ENCODE measurements at places on chromosomes 1 and 21.

- H3K36me3 ChIP-seq = no peaks in the 10 kb centered on the region
- H3K4me1 ChIP-seq = no peaks in the 10 kb centered on the region
- no peak overlapping the region for H3K27ac ChIP-seq
- peaks cover 23% of the 10 kb centered on the region for H3K27me3 ChIP-seq
- H3K4me3 ChIP-seq = no peak overlapping the region
Measured at GRCh38 chr1:3440711-3441409, 13.6 kb upstream of the ARHGEF16 start.

DNA sequence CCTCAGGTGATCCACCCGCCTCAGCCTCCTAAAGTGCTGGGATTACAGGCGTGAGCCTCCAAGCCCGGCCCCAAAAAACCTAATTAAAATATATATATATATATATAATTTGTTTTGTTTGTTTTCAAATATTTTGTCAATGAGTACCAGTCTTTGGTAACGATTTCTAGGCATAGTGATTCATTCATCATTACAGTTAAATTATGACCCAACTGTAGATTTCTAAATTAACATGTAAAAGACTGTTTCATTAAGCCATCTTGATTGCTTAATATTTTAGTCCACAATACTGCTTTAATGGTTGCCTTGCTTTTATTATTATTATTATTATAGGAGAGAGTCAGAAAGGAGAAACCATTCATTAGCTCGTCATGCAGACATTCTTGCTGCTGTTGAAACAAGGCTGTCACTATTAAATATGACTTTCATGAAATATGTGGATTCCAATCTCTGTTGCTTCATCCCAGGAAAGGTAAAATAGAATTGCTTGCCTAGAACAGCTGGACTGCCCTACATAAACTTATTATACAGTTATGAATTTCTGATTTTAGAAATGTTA, 19.9 kb downstream of the FBXO28 start:
- H3K4me3 ChIP-seq = no peak overlapping the region
- H3K27ac ChIP-seq = no peak overlapping the region
- H3K36me3 ChIP-seq = no peaks in the 10 kb centered on the region
- H3K4me1 ChIP-seq = no peaks in the 10 kb centered on the region

DNA sequence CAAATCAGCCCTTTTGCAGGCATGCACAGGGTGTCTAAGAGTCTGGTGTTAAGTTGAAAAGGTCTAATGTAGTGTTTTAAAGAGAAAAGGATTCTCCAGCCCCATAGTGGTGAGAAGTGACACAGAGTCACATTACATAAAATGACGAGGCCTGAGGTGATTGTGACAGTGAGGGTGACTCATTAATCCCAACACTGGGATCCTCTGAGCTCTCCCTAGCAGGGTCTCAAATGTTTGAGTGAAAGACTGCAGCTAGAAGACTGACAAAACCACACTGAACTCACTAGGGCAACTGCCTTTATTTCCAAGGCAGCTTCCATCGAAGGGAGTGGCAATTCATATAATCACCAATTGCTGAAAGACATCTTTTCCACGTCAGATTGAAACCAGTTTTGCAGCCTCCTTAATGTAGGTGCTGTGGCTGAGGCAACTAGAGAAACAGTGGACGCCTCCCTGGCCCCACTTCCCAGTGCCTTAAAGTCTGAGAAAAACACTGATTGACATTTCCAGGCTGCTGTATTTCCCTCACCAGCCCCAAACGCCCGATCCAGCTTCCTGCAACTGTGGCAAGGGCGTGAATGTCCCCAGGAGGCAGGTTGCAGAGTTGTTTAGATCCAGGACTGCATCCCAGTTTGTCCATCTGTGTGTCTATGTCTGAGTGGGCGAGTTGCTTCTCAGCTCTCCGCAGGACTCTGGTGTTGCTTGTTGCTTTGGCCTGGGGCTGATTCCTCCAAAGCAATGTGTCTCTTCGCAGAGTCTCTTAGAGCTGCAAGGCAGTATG, 81.4 kb downstream of the RUNX1 start:
- no peaks in the 10 kb centered on the region for H3K4me1 ChIP-seq
- H3K27me3 ChIP-seq = no peaks in the 10 kb centered on the region
- H3K36me3 ChIP-seq = no peaks in the 10 kb centered on the region
- no peak for DNase-seq

GRCh38 chr1:25800703-25801377, 847 bp downstream of the SELENON start:
- no peaks in the 10 kb centered on the region for H3K27me3 ChIP-seq
- H3K4me3 ChIP-seq = peak overlapping the region; percentile 75
- H3K36me3 ChIP-seq = no peaks in the 10 kb centered on the region
- H3K4me1 ChIP-seq = peaks cover 74% of the 10 kb centered on the region

DNA sequence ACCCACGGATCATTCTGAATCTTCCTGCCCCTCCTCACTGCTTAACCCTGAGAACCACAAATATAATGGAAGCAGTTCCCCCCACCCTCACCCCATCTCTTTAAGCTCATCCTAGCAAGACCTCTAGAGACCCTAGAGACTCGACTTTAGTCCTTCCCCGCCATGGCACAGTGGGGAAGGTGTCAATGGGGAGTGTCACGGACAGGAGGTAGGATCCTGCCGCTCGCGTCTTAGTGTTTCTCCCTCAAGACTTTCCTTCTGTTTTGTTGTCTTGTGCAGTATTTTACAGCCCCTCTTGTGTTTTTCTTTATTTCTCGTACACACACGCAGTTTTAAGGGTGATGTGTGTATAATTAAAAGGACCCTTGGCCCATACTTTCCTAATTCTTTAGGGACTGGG, 677 bp upstream of the PMF1 start:
- peak overlapping the region; percentile 74 for H3K4me3 ChIP-seq
- H3K27me3 ChIP-seq = no peaks in the 10 kb centered on the region
- H3K36me3 ChIP-seq = no peaks in the 10 kb centered on the region
- peaks cover 12% of the 10 kb centered on the region for H3K4me1 ChIP-seq

- no peaks in the 10 kb centered on the region for H3K27me3 ChIP-seq
- no peak overlapping the region for H3K4me3 ChIP-seq
- DNase-seq = no peak
- H3K27ac ChIP-seq = no peak overlapping the region
Measured at GRCh38 chr1:10776190-10776905, 20.1 kb downstream of the CASZ1 start.

DNA sequence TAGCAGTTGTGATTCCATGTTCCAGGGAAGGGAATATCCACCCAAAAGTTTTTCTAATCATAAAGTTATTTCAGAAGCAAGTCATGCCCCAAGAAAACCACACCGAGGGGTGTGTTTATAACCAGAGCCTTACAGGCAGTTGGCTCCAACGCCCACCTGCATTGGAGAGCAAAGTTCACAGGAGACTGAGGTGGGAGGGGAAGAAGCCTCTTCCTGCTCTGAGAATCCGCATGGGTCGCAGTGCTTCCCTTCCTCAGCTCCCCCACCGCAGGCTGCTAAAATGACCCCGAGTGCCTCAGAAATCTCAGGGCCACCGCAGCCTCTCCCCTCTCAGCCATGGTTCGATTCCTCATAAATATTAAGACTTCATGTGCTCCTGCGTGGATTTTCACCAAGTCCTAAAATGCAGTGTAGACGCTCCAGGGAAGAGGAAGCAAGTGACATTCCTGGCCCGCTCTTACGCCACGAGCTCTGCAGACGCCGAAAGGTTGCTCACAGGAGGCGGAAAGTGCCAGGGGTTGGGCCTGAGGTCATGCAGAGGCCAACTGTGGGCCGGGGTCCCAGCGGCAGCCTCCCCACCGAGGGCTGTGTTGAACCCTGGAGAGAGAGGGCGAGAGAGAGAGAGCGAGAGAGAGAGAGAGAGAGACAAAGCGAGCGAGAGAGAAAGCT, 13.4 kb upstream of the SPSB1 start:
- H3K27ac ChIP-seq = no peak overlapping the region
- no peaks in the 10 kb centered on the region for H3K27me3 ChIP-seq
- peaks cover 21% of the 10 kb centered on the region for H3K4me1 ChIP-seq
- H3K4me3 ChIP-seq = no peak overlapping the region
- H3K36me3 ChIP-seq = no peaks in the 10 kb centered on the region

DNA sequence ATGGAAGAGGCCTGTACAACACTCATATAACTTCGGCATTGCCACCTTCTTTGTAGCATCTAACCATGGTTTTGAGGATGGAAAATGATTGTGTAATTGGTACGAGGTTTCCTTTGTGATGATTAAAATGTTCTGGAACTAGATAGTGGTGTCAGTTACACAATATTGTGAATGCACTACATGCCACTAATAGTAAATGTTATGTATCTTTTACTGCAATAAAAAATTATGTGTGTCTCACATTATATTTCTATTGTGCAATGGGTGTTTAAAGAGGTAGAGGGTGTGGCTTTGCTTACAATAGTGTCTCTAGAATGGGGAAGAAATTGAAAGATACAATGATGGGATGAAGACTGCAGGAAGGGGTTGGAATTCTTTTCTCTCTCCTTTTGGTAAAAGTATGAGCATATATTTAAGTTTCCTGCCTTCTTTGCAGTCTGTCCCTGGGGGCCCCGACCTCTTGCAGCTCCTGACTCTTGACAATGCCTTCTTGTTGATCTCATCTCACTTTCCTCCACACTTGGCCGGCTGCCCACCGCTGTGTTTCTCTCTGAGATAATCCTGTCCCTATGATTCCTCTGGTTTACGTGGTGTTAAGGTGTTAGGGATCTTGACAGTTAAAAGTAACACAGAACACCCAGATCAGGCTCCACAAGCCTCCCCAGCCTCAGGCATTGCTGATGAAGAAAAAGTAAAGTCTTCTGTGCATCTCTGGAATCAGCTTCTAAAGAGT, 39.3 kb downstream of the MTARC1 start:
- H3K27ac ChIP-seq = no peak overlapping the region
- no peak for DNase-seq
- no peaks in the 10 kb centered on the region for H3K27me3 ChIP-seq

GRCh38 chr1:206021626-206022365, 1.9 kb downstream of the CTSE start:
- no peak overlapping the region for H3K27ac ChIP-seq
- H3K4me1 ChIP-seq = no peaks in the 10 kb centered on the region
- no peak overlapping the region for H3K4me3 ChIP-seq
- H3K36me3 ChIP-seq = no peaks in the 10 kb centered on the region
- no peaks in the 10 kb centered on the region for H3K27me3 ChIP-seq

GRCh38 chr1:203663294-203663693, 36.7 kb downstream of the ATP2B4 start:
- H3K27me3 ChIP-seq = no peaks in the 10 kb centered on the region
- peak; percentile 53 for DNase-seq
- H3K27ac ChIP-seq = peak overlapping the region; percentile 65
- H3K4me1 ChIP-seq = peaks cover 51% of the 10 kb centered on the region

DNA sequence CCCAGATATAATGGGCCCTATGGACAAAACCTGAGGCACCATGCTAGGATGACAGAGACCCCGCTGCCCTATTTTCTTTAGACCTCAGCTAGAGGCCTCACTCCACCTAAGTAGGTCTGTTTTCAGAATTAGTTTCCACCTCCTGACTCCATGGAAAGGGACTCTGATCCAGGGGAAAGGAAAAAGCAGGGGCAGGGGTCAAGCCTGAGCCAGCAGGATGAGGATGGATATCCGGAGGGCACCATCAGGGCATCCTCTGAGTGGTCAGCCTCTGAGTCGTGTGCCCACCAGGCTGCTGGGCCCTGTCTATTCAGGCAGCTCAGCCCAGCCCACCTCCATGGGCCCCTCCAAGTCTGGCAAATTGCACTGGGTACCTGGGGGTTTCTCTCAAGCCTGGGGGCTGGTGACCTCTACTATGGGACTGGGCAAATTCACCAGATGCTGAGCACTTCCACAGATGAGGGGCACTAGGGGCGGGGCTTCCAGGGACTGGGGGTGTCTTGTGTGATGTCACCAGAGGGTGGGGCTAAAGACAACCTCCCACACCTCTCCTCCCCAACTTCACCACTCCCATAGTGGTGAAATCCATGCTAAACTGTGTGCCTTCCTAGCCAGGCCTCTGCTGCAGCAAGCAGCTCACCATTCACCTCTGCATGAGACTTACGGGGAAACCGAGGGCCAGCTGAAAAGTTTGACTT, 5.5 kb downstream of the PAQR7 start:
- H3K4me3 ChIP-seq = no peak overlapping the region
- no peaks in the 10 kb centered on the region for H3K27me3 ChIP-seq
- peaks cover 4% of the 10 kb centered on the region for H3K4me1 ChIP-seq
- DNase-seq = no peak
- H3K27ac ChIP-seq = no peak overlapping the region
- H3K36me3 ChIP-seq = no peaks in the 10 kb centered on the region

DNA sequence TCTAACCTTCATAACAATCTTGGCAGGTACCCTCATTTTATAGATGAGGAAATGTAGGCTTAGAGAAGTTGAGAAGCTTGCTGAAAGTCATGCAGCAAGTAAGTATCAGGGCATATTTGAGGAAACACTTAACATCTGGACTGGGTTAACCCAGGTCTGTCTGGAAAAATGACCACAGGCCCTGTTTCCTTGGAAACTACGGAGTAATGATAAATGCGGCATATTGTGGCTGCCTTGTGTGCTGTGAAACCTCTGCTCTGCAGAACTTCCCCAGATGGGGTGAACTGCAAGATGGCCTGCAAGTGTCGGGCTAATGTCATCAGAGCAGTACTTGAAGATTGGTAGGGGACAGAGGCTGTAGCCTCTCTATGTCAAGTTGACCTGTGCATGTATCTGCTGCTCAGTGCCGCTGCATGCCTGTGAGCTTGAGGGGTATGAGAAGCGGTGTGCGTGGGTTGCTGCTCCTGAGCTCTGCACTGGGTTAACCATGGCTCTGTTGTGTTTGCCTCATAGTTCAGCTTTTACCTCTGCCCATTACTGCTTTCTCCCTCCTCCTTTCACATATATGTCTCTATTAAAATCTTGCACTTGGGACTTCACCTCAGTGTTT, 83.1 kb downstream of the WDR3 start:
- no peaks in the 10 kb centered on the region for H3K36me3 ChIP-seq
- no peak overlapping the region for H3K4me3 ChIP-seq
- no peak overlapping the region for H3K27ac ChIP-seq

DNA sequence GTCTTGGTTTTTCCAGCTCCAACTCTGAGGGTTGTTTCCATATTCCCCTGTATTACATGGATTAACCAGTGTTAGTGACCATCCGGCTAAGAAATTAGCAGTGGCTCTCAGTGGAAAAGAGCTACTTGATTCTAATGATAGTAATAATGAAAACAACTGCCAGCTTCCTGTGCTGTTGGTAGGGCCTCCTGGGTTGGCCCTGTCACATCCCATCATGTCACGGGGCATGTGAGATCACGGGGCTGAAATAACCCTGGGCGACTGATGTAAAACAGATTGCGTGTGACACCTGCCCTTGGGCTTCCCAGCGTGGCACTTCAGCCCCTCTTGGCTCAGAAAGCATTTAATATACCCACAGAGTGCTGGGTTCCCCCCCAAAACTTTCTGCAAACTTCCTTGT, 149.0 kb downstream of the ROR1 start:
- DNase-seq = peak; percentile 29
- peak overlapping the region; percentile 68 for H3K27ac ChIP-seq
- H3K4me3 ChIP-seq = no peak overlapping the region
- H3K36me3 ChIP-seq = no peaks in the 10 kb centered on the region
- H3K4me1 ChIP-seq = peaks cover 21% of the 10 kb centered on the region
- H3K27me3 ChIP-seq = no peaks in the 10 kb centered on the region

GRCh38 chr1:109198043-109198695, 15.5 kb upstream of the SARS1 start:
- no peak overlapping the region for H3K27ac ChIP-seq
- peak; percentile 47 for DNase-seq
- no peaks in the 10 kb centered on the region for H3K27me3 ChIP-seq
- H3K4me3 ChIP-seq = no peak overlapping the region

Data from gastrocnemius medialis (tissue), 4 donors.